IMR-90 (cell line): ENCODE measurements at places on chromosomes 1 and 21. TPM values are rescaled to one million over a fixed set of nuclear protein-coding genes. Genes with fewer than 3 reads are reported as not detected.

DNA sequence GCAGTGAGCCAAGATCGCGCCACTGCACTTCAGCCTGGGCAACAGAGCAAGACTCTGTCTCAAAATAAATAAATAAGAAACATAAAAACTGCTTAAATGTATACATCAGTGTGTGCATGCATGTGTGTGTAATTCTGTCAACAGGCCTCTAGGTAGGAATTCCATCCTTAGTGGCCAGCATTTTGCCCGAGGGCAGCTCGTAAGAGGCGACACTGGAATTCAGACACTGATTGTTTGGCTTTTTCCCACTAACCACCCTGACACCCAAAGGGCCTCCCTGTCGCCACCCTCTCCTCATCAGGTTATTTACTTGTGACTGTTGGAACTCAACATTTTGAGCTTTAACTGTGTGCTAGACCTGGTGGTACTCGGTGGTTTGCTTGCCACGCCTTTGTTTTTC is 64.0 kb upstream of the KIF1B start:
- no peak for DNase-seq

Gene ERG
- not detected in 2 replicates for polyA plus RNA-seq

Gene FCRL2
- polyA plus RNA-seq: not detected in 2 replicates

DNA sequence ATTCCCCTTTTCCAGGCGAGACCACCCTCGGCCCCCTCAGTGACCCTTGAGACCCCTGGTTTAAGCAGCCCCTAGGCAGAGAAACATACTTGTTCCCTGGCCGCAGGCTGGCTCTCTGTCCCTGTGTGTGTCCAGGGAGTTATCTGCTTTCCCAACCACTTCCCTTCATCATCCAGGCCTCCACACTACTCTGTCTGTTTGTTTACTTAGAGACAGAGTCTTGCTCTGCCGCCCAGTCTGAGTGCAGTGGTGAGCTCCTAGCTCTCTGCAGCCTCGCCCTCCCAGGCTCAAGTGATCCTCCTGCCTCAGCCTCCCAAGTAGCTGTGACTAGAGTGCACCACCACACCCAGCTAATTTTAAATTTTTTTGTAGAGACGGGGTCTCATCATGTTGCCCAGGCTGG is 5.8 kb upstream of the VWA1 start:
- peak; percentile 27 for DNase-seq

- no peak for DNase-seq
These were observed 347.6 kb downstream of the PTPRC start for GRCh38 chr1:198986442-198986841.

DNA sequence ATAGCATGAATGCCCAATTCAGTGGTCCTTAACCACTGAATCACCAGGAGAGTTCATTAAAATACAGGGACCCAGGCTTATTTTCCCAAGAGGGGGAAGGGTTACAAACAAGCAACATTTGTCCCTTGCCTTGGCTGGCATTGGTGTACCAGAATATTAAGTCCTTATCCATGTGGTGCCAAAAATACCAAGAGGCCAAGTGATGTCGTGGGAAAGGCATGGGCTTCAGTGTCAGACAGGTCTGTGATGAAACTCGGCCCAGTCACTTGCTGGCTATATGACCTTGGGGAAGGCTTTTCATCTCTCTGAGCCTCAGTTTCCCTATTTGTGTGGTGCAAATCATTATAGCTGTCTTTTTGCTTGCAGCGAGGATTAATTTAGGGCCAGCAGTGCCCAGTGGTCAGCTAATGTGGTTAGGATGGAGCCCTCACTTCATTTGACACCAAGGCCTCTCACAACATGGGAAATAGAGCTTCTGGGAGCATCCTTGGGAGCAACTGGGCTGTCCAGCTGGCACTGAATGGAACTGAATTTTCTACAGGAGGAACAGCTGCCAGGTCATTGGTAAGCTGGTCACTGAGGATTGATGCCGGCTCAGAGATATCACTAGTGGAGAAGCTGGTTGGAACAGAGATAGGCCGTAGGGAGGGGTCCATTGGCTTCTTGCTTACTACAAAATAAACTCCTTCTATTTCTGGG is 77.2 kb upstream of the PPP2R5A start:
- DNase-seq: no peak

DNA sequence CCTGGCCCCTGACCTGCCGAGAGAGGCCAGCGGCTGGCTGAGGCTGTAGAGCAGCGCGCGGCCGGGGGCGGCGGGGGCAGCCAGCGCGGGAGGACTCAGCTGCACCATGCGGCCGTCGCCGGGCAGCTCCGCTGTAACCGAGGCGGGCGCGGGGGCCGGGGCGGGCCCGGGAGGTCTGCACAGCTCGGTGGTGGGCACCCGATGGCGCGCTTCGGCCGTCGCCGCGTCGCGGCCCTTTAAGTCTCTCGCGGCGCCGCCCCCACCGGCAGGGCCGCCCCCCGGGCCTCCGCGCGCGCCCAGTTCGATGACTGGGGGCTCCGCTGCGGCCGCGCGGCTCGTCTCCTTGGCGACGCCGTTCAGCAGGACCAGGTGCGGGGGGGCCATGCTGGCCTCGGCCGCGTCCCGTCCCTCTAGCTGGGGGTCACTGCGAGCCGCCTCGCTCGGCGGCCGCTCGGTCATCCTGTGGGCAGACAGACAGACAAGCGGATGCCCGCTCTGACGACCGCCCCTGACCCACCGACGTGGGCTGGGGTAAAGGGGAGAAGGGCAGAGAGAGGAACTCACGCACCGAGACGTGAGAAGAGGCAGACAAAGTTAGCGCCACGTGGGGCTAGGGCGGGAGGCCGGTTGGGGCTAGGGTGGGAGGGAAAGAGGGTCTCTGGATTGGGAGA is 6.5 kb downstream of the TAL1 start:
- DNase-seq: no peak

DNA sequence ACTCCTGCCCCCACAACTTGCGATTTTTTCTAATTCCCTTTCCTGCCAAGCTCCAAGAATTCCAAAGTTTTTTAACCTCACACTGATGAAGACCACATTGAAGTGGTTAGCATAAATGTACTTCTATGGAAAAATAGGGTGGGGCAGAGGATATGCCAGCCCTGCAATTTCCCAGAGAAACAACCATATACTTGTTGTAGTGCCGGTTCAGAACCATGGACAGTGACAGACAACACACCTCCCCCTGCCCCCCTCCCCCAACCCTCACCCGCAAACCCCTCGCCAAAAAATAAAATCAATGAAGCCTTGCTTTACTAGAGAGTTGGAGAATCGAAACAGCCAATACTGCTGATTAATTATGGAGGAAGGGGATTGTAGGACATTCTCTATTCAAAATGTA is 109.5 kb upstream of the GRIK3 start:
- DNase-seq: no peak

- no peak for DNase-seq
These were observed 24.6 kb upstream of the TRAPPC10 start for GRCh38 chr21:43987509-43987908.

Gene MMEL1
- polyA plus RNA-seq: 0.12 and 0.20 TPM in 2 replicates

Gene PAQR6
- polyA plus RNA-seq: 0.57 and 0.67 TPM in 2 replicates

DNA sequence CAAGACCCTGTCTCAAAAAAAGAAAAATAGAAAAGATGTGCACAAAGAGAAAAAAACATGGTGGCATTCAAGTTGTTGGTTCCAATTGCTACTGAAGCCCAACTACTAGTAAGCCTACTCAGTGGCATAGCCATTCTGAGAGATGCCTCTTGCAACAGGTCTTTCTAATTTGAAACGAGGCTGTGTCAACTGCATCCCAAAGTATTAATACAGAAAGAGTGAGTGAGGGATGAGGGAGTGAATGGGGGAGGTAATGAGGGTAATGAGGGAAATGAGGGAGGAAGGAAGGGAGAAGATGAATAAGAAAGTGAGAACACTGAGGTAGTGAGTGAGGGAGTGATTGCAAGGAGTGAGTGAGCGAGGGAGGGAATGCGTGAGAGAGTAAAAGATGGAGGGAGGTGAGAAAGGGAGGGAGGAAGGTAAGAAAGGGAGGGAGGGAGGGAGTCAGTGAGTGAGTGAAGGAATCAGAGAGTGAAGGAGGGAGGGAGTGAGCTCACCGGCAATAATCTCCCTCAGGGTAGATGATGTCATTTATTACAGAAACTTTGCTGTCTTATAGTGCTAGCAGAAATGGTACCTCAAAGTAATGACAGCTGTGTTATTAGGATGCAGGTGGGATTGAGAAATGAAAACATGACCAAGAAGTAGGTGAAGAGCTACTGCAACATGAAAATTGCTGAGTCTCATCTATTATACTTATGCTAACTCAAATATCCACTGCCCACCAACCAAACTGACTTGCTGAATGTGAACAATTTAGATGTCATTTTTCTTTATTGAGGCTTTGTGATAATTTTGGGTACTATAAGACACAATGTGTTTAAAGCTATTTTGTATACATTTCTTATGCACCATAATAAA is 75.6 kb upstream of the ADAM30 start:
- DNase-seq: no peak

DNA sequence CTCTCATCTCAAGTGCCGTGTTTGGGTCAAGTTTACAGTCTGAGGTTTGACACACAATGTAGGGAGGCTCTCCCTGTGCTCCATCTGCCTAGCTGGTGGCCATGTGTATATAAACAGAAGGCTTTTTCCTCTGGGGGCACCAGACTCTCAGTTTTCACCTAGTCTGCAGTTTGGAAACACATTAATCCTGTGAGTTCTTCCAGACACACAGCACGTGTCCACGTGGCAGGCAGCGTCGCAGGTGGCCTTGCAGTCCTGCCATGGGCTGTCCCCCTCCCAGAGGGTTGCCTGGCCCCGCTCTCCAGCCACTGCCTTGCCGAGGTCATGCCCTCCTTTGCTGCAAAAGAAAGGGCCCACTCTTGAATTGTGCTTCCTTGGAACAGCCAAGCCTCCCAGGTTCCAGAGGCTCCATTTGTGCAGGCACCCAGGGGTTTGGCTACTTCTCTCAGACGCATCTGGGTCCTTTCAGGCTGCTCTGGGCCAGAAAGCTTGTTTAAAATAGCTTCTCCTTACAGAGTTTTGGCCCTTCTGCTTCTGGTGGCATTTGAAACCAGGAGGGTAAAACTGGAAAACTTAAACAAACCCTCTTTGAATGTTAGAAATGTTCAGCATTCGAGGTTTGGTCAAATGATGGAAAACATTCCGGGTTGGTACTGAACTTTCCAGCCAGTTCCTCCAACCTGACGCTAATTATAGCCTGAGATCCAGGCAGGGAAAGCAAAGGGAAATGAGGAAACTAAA is 4.4 kb upstream of the RUNX1 start:
- no peak for DNase-seq

- no peak for DNase-seq
These were observed 22.1 kb downstream of the NEK2 start for GRCh38 chr1:211653293-211653692.

- DNase-seq: no peak
These were observed 3.3 kb downstream of the LRRC38 start for GRCh38 chr1:13510499-13510898.

DNA sequence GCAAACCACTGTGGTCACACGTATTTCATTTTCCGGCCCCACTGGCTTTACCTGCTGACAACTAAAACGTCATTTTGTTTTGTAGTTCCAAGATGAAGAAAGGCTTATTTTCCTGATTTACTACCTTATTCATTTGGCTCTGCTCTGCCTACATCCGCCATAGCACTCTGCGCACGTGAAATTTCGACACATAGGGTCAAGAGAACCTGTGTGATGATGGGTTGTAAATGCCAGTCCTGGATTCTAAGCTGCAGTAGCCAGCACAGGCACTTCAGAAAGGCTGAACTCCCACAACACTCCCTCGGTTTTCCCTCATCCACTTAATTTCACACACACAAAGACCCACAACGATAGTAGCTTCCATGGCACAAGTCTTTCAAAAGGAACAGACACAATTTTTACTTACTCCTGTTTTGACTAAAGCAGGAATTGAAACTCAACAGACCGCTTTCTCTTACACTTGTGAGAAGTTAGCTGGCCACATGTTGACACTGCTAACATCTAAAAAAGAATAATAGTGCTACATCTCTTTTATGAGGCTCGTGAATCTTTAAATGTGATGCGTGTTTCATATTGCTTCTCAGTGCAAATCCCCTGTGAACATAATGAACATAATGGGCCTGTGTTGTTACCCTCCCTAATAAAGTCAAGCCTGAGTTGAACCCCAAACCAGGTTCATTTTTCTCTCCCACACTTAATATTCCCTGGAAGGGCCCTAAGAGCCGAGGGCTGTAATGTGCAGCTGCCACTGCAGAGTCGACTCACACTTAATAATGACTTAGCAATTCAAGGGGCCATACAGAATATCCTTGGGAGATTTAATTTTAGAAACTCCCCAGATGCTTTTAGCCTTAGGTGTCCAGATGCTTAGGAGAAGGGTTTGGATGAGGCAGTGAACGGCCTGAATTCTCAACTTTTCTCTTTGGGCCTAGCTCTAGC is 1.5 kb upstream of the RUNX1 start:
- DNase-seq: peak; percentile 70

DNA sequence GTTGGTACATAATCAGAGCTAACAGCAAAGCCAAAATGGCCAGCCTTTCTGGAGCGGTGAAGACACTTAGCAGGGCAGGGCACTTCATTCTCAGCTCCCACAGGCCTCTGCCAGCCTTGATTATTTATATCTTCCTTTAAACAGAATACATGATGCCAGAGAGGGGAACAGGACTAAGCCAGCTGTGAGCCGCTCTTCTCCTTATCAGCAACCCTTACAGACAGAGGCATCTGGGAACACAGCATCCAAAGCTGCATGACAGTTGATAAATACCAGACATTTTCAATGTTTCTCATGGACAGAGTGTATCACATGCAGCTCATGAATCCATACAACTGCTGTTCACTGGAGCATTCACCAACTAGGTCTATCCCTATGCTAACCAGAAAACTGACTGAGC is 29.1 kb downstream of the DNAJC11 start:
- no peak for DNase-seq

DNA sequence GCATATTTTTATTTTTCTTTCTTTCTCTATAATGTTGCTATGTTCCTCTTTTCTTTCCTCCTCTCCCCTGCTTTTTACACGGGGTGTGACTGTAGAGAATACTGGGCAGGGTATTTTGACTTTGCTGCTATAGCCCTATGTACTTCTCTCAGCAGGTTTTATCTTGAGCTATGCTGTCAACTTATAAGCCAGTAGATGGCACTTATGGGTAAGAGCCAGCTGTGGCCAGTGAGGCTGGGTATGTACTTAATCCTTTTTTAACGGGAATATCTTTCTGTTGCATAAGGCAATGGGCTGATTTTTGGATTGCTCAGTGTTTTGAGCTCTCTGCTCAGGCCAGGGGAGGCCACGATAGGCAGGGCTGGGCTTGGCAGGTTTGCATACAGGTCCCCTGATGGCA is 99.0 kb downstream of the KCNK2 start:
- no peak for DNase-seq
